ENCODE measurements at places on chromosomes 11 and 22.

DNA sequence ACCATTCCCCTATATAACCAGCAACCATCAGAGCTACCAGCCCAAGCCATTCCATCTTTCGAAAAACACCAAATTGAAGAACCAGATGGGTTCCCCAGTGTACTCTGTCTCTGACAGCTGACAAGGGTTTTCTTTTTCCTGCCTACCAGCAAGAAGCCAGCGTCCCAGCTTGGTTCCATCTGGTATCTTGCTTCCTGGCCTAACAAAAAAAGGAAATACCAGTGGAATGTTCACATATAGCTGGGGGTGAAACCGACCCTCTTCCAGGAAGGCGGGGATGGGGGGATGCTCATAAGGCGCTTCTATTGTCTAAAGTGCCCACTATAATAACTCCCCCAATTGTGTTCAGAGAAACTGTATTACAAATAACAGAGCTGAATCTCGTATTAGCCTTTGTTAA, 172.3 kb downstream of the LDLRAD3 start:
- DNase-seq, result no peak

DNA sequence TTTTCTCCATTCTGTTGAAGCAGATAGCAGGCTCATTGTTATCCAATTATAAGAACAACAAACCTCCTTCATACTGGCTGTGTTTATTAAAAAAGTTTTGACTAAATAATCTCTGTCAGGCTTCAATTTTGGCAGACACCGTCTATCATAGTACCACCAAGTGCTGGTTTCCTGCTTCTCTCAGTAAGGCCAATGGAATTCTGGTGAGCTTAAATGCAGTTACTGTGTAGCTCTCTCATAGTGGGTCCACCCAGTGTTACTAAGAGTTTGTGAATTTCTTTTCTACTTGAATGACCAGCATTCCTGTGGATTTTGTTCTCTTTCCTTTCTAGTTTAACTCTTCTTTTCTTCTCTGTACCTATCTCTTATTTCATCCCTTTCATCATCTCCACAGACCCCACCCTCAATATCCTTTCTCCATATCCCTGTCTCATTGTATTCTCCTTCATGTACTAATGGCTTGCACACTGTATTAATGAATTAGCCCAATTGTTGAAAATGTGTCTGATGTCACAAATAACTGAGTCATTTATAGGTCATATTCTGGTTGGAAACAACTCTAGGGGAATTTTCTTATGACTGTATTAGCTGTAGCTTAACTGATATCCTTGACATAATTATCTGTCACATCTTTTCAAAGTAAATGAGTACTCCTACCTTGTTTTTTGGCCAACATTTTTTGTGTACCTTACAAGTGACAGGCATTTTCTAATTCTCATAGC, 372.1 kb downstream of the FAT3 start:
- no peak for DNase-seq

GRCh38 chr11:43508511-43508918, 149.8 kb downstream of the TTC17 start:
- DNase-seq, result no peak

- no peak for DNase-seq
These were observed 33.3 kb downstream of the NADSYN1 start for GRCh38 chr11:71486320-71486719.

DNA sequence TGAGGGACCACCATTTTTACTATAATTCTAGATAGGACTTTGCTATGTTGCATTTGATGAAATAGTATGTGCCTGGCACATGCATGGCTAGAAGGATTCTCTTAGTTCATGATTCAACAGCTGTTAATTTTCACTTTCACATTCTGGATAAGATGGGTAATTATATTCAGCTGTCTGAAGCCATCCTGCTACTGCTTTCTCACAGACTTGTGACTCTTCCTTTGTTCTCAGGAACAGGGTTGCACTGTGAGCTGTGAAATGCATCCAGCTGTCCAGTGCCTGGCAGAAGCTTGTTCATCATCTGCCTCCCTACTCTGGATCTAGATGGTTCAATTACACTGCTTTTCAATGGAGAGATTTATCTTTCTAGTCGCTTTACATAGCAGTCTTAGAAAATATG, 610.1 kb upstream of the ANO5 start:
- DNase-seq, result peak; percentile 53

GRCh38 chr11:122108828-122109227, 7.2 kb downstream of the BLID start:
- DNase-seq, result no peak

- DNase-seq, result no peak
These were observed 24.2 kb upstream of the MUC5B start for GRCh38 chr11:1198561-1199240.

DNA sequence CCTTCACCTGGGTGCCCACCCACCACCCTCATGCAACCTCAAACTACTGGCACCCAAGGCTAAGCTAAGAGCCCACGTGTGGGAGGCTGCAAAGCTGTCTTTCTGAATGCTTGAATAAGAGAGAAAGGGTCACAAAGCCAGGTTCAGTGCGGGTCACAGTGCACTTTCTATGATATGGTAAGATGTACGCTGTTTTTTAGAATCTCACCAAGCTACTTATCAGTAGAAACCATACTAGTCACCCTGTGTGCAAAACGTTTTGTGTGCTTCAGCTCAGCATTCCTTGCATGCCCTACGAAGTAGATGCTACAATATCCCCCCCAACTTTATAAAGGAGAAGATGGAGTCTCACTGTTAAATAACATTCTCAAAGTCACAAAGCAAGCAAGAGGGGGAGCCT, 14.9 kb downstream of the P2RX3 start:
- no peak for DNase-seq

DNA sequence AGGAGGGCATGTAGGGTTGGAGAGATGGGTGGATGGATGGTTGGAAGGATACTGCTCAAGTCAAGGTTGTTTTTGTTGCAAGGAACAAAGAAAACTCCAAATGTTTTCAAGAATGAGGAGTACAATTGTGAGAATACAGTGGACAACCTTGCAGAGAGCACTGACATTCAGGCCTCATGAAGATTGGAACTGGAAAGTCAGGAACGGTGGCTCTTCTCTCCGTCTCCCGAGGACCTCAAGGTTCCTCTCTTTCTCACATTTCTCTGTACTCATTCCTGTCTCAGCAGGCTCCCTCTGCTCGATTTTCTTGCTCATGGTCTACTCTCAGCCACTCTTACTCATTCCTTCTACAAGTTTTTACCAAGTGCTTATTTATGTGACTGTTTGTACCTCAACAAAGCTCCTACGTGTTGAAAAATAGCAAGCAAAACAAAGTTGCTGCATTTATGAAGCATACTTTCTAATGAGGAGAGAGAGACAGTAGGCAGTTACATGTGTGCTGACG, 97.6 kb downstream of the SWAP70 start:
- no peak for DNase-seq

GRCh38 chr11:74326665-74327064, 15.2 kb upstream of the P4HA3 start:
- DNase-seq, result no peak

GRCh38 chr11:74749127-74749964, 697 bp downstream of the RNF169 start:
- peak; percentile 39 for DNase-seq

DNA sequence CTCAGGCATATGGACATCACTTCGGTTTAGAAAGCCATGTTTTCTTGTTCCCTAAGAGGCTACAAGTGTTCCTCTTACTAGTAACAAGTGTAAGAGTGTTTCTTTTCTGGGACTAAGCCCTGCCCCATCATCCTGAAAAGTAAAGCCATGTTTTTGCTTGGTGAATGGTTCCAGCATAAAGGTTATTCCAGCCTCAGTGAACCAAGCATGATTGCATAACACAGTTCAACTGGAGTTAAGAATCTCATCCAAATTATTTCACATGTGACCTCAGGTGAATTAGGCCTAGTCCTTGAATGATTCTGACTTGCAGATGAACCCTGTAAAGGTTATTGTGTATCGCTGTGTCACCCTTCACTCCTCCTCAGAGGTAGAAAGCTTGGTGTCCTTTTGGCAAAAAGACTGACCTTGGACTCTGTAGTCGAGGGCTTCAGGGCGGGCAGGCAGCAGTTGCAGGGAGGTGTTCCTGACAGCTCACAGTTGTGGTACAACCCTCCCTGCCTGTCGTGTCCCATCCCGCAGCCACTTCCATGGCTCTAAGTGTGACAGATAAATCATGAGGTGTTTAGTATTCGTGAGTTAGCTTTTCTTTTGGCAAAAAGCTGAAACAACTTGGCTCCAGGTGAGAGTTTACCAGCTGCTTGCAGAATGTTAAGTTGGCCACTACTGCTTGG, 321.8 kb downstream of the CADM1 start:
- no peak for DNase-seq

All from Ammon's horn (tissue), 1 donor.